Renal pelvis (tissue), 12 donors: ENCODE measurements at places on chromosomes 2 and 18. TPM values are rescaled to one million over a fixed set of nuclear protein-coding genes. Genes with fewer than 3 reads are reported as not detected.

- DNase-seq, result no peak
Measured at GRCh38 chr18:5103693-5104092, 93.4 kb downstream of the AKAIN1 start.

GRCh38 chr2:179104736-179105135 is 54.8 kb upstream of the CCDC141 start:
- DNase-seq, result no peak

DNA sequence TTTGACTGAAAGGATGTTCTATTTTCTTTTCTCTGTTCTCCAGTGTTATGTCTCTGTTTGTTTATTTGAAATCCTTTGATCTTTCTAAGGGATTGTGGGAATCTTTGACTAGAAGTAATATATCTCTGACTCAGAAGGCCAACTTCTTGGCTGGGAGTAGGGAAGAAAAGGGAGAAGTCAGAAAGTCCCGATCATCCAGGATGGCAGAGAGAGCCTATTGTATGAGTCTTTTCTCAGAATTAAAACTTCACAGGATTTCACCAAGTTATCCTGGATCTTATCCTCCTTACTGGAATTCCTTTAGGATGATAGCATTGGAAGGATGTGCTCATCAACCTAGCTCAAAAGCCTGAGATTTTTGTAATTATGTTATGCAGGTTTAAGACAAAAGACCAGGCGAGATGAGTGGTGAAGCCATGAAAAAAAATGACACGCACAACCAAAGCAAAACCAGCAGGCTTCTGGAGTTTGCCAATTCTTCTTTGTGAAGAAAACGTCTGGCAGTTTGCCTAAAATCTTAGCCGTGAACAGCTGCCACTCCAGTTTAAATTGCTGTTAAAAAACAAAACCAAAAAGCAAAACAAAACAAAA is 383.6 kb upstream of the SMIM21 start:
- DNase-seq, result peak; percentile 30

Gene NLRC4
- 1.2 TPM for polyA plus RNA-seq

- DNase-seq, result no peak
Measured at GRCh38 chr2:31983762-31984467, 26.9 kb downstream of the MEMO1 start.
